ENCODE measurements at places on chromosomes 7 and 10.

GRCh38 chr7:99021941-99022560, 121.9 kb downstream of the SMURF1 start:
- peak; percentile 52 for DNase-seq

DNA sequence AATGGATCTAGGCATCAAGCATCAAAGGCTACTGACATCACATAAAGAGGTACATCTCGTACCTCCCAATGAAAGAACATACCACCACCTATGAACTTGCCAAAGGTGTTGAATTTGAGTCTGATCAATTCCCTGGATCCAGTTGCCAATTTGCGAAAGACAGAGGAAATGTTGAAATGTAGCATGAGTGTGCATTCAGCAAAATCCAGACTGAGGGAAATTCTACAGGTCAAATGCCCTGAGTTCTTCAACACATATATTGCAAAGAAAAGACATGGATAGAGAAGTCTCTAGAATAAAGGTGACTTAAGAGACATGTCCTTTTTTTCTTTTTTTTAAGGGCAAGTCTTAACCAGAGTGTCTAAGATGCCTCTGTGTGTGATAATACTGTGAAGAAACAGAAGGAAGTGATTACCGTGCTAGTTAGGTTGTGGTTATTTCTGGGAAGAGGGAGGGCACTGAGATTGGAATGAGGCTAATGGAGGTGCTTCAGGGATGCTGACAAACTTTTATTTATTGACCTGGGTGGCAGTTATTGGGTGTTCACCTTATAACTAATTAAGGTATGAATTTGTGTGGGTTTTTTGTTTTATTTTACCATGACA, 128.7 kb downstream of the SAMD9 start:
- DNase-seq, result peak; percentile 21

DNA sequence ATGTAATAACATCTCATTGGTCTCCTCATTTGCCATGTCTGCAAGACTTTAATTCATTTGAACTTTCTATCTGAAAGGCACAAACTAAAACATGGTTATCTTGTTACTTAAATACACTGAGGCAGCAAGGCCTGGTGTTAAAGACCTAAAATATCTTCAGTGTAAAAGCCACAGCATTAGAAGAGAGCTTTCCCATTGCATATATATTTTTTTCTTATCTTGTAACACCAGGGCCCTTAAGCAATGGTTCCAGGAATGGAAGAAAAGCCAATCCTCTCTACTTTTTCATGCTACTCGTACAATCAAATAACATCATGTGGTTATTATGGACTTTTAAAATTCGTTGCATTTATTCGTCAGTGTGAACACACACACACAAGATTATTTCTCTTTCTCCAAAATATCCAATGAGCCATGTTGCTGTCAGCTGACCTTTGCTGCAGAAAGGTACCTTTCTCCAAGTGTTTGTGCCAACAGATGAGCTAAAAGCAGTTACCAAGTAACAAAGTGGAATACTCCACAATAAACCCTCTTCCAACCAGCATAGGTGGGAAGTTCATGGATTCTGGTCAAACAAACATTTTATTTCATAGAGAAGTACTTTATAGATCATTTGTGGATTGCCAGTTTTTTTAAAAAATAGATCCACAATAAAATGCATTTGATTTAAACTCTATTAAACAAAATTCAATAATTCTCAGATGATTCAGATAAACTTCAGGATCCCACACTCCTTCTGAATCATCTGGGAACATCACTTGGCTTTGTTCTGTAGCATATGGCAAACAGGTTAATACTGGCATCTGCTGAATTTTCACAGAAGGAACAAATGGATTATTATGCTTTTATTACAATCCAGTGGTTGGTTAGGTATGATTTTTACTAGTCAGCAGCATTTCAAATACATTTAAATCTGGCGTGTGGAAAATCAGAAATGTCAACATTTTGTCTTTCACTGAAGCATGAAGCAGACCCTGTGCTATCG, 63.3 kb upstream of the AGBL3 start:
- peak; percentile 74 for DNase-seq

DNA sequence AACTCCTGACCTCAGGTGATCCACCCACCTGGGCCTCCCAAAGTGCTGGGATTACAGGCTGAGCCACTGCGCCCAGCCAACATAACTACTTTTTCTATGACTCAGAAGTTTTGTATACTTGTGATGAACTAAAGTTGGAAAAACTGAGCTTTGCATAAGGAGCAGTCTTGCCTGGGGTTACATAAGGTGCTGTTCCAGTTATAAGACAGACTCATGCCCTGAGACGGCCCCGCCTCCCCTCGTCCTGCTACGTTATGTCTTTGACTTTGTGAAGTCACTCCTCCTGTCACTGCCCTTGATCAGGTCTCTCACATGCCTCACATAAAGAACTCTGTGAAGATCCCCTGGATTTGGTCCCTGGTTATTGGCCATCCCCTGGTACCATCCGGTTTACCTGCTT, 40.4 kb upstream of the OPN4 start:
- no peak for DNase-seq

GRCh38 chr7:151978616-151979015, 22.4 kb downstream of the GALNTL5 start:
- DNase-seq, result no peak

DNA sequence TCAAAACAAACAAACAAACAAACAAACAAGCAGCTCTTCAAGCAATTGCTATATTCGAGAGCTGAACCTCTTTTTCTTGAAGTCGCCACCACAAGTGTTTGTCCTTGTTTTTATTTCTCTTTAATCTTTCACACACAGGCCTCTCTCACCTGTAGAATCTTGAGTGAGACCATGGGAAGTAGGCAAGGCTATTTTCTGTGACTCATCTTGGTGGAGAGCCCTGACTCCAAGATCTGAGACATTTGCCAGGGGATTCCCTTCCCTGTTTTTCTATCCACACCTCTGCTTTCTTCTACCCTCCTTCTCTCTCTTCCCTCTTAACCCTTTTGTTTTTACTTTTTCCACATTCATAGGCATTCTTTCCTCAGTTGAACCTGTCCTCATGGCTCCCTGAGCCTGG, 8.0 kb upstream of the TAS2R60 start:
- DNase-seq, result peak; percentile 56

DNA sequence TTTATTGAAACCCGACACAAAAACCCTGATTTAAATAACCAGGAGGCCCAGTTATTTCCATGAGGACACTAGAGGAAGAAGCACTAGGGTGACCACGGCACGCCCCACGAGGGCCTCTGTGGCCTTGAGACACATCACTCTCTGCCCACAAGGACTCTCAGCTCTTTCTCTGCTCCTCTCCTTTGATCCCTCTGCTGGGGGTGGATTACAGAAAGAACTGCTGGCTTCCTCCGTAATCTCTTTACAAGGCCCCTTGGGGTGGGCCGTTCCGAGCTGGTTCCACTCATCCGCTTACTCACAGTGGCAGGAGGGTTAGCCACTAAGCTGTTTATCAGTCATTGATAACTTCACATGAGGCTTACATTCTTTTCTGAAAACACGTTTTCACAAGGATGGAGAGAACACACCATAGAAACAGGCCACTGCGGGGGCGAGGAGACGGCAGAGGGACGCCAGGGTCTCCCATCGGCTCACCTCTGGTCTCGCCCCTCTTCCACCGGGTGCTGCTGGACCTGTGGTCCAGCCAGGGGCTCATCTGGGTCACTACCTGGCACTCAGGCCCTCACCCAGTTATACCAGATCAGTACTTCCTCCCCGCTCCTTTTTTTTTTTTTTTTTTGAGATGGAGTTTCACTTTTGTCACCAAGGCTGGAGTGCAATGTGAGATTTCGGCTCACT, 17.6 kb upstream of the PFKFB3 start:
- DNase-seq, result no peak

GRCh38 chr10:123772645-123773508, 106.7 kb downstream of the GPR26 start:
- DNase-seq, result peak; percentile 3

DNA sequence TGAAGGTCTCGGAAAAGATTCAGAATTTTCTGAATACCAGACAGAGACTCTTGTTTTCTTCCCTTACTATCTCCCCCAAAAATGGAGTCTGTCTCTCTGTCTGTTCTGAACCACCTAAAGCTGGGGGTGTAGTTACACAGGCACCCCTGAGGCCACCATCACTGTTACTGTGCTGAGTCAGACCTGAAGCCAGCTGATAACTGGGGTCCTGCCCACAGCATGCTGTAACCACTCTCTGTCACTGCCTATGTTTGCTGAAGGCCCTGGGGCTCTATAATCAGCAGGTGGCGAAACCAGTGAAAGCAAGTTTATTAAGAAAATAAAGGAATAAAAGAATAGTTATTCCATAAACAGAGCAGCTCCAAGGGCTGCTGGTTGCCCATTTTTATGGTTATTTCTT, 575.2 kb upstream of the POT1 start:
- DNase-seq, result no peak

DNA sequence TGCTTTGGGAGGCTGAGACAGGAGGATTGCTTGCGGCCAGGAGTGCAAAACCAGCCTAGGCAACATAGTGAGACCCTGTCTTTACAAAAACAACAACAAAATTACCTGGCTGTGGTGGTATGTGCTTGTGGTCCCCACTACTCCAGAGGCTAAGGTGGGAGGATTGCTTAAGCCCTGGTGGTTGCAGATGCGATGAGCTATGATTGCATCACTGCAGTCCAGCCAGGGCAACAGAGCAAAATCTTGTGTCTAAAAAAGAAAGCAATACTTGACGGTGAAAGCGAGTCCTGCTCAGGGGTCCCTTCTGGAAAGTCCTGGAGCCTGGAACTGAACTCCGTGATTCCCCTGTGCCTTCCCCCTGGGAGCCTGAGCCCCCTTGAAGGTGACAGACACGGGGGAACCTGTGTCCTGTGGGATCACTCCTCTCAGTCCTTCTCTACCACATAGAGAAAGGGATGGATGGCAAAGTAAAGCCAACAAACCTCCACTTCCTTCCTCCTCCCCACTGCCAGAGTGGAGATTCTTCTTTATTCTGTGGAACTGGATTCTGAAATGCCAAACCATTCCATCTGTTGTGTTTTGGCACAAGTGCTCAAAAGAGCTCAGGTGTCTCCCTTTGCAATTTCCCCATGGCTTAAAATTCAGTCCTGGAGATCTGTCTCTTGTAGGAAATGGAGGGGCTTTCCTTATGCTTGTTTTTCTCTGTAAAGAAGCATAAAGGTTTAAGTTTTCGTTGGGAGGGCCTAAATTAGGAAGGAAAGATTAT, 50.6 kb downstream of the KIAA1217 start:
- peak; percentile 30 for DNase-seq

- DNase-seq, result no peak
Measured at GRCh38 chr10:79025199-79025832, 43.5 kb upstream of the ZMIZ1 start.

DNA sequence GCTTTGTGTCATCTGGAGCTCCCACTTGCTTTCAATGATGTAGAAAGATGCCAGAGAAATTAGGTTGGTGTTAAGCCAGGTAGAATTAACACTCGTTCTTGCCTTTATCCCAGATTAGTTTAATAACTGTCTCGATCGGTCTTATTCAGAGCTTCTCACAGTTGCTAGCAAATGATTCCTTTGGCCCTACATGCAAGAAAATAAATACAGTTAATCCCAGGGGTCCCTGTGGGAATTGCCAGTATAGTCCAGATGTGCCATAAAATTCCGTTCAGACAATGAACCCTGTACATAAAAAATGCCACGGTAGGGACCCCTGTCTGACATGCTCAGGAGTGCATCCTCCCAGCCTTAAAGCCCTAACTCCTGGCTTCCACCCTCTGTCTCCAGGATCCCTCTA, 207.5 kb downstream of the ARHGAP12 start:
- no peak for DNase-seq

GRCh38 chr10:125084614-125085257, 75.6 kb downstream of the CTBP2 start:
- DNase-seq, result no peak

DNA sequence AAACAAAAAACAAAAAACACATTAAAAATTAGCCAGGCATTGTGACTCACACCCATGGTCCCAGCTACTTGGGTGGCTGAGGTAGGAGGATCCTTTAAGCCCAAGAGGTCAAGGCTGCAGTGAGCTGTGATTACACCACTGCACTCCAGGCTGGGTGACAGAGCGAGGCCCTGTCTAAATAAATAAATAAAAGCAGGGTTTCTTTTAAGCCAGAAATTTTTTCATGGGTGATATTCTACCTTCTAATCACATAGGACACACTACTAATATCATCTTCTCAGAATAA, 14.2 kb upstream of the SVIL start:
- DNase-seq, result peak; percentile 88
